Tibial nerve (tissue), 4 donors: ENCODE measurements at places on chromosomes 13 and 19. TPM values are rescaled to one million over a fixed set of nuclear protein-coding genes. Genes with fewer than 3 reads are reported as not detected.

ZNF626 gene
- 15.7 TPM for total RNA-seq

SULT2A1 gene
- not detected for total RNA-seq

TYROBP gene
- total RNA-seq: 41.4 TPM

ZNF792 gene
- 2.3 TPM for total RNA-seq

ZNF283 gene
- 11.0 TPM for total RNA-seq

TNFSF13B gene
- 2.1 TPM for total RNA-seq

PCDH8 gene
- not detected for total RNA-seq

GDF15 gene
- 4.2 TPM for total RNA-seq

CGB7 gene
- total RNA-seq: not detected

NTF4 gene
- not detected for total RNA-seq

MEIS3 gene
- total RNA-seq: 30.8 TPM
